ENCODE measurements at places on chromosomes 5 and 9.
A peak's percentile ranks its signal among the peaks of the same experiment; 100 is the strongest.

- DNase-seq: no peak
Measured at GRCh38 chr5:109558364-109558763, 131.4 kb upstream of the MAN2A1 start.

GRCh38 chr9:129278391-129279237 lies 100.6 kb upstream of the IER5L start:
- DNase-seq: no peak

DNA sequence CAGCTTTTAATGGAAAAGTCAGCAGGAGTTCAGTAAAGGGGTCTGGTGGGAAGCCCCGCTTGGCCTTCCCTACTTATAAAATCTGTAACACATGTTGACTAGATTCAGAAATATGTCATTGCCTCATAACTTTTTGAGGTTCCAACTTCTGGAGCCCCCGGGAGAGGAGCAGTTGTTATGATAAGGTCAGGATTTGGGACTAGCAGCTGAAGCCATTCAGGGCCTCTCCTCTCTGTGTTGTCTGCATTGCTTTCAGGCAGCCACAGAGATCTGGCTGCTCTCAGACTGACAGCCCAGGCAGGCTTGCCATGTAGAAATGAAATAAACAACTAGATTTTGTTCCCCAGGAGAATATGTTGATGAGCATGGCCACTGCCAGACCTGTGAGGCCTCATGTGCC lies 167.1 kb downstream of the RFK start:
- DNase-seq: no peak

DNA sequence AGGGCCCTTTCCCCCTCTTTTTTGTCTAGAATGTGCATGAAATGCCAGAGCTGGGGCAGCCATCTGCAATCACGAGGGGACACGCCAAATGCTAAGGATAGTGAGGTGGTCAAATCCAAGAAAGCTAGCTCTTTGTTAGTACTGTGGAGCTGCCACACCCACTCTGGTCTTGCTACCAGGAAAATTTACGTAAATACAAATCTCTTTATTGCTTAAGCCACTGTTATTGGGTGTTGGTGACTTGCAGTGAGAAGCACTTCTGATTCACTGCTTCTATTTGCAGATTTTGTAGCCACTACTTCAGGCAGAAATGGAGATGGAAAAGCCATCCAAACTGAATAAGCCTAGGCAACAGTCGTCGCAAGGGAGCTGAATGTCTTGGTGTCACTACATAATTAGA lies 25.6 kb upstream of the SUSD1 start:
- DNase-seq: no peak

DNA sequence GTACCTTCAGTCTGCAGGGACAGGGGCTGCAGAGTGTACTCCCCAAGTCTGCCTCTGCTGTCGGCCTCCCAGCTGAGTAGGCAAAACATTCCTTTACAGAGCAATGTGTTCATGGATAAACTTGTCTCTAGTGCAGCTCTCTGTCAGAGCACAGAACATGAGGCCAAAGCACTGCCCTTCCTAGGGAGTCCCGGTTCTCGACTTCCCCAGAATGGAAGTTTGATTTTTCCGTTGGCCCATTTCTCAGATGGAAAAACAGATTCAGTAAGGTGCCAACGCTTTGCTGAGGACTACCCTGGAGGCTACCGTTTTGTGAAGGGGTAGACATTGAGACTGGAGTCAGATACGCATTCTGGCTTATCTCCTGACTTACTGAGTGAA lies 422 bp upstream of the TRIM32 start:
- no peak for DNase-seq

DNA sequence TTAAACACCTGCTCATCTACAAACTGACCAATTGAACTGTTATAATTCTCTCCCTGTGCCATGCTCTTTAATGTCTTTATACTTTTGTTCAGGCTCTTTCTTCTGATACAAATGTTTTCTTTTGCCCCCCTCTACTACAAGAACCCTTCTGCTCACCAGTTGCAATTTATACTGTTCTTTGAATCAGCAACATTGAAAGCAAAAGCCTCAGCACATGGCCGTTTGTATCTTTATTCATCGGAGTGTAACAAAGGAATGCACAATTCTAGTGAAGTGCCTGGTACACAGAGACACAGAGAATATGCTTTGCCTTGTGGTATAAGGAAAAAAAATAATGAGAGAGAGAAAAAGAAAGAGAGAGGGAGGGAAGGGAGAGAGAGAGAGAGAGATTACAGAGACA lies 547.1 kb downstream of the CDH12 start:
- DNase-seq: no peak

DNA sequence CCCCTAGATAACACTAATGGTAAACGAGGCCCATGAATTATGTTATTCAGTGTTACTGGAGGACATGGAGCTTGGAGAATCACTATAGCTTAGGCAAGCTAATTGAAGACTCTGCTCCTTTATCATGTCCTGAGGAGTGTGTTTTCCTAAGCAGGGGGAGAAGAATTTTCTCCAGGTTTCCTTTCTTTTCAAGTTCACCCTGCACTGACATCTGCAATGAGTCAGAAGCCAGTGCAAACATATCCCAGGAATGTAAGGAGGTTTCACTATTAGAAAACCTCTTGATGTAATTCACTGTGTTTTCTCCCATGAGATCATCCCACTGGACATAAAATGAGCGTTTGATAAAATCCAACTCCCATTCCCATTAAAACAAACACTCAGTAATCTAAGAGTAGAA lies 75.6 kb downstream of the DMRT2 start:
- DNase-seq: no peak

DNA sequence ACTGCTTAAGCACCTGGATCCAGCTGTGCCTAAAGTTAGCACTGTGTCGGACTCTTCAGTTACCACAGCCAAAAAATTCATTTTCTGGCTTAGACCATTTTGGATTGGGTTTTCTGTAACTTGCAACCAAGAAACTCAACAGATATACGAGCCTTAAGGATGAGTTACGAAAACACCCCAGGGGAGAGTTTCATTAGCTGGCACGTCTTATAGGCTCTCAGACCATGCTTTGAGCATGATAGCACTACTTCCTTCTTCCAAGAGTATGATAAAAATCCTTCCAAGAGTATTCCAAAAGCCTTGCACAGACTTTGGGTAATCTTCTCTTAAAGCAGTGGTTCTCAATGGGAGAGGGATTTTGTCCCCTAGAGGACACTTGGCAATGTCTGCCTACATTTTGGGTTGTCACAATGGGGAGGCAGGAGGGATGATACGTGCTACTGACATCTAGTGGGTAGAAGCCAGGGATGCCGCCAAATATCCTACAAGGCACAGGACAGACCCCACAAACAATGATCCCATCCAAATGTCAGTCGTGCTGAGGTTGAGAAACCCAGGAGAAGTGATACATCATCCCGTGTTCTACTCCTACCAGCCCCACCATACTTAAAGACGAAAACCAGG lies 64.8 kb downstream of the SMIM23 start:
- peak; percentile 75 for DNase-seq

DNA sequence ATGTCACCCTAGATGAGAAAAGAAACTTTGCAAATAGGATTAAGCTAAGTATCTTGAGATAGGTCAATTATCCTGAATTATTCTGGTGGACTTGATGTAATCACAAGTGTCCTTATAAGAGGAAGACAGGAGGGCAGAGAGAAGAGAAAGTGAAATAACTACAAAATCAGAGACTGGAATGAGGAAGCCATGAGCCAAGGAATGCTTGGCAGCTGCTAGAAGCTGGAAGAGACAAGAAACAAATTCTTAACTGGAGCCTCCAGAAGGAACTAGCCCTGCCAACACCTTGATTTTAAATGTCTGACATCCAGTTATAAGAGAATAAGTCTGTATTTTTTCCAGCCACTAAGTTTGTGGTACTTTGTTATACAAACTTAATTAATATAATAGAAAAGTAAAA lies 480.0 kb downstream of the NR2F1-AS1 start:
- no peak for DNase-seq

GRCh38 chr9:120877276-120878034 lies 467 bp upstream of the PHF19 start:
- DNase-seq: peak; percentile 77

GRCh38 chr5:89418407-89419085 lies 535.6 kb upstream of the MEF2C start:
- DNase-seq: no peak

DNA sequence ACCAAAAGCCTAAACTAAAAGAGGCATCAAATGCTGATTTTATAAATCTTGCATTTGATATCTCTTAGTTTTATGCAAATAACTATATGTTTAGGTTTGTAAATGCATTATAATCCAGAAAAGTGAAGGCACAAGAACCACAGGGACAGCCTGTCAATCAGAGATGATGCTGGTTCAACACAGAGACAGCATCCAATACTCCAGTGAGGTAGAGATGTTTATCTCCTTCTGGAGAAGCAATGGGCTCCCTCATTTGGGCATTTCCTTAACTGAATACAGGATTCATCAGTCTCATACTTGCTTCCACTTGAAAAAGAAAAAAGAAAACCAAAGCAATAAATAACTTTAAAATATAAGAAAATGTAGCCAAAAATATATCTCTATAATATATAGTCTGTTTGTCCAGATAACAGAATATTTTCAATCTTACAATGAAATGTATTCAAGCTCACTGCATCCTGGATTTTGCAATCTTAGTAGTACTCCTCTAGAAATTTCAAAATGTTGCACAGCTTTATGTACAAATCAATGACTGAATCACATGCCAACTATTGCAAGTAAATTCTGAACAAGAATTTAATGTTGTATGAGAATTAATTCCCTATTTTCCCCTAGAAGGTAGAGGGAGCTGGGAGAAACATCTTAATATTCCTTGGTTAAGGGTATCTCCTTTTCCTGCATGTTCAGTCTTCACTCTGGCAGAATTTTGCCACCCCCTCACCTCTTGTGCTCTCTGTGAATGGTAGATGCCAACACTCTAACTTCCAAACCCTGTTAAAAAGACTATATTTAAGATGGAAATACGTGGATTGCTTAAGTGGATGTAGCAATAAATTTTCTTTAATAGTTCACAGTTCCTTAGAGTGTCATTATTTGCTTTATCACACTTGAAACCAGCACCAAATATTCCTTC lies 191.1 kb upstream of the GAS1 start:
- DNase-seq: no peak

DNA sequence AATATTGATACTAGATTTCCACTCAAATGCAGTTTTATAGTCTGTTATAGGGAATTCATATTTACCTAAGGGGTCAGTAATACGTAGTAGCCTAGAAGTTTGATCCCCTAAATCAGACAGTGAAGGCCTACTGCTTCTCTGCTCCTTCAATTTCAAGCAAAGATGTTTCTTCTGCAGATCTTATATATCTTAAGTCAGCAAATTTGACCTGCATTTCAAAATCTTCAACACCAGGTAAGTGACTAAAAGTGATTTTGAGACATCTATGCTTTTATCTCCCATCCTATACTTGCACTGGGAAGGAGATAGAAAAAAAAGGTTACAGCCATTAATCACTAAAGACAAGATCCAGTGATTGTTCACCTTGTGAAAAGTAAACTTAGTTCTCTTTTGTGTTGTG lies 363.9 kb downstream of the PTPRD start:
- DNase-seq: no peak

DNA sequence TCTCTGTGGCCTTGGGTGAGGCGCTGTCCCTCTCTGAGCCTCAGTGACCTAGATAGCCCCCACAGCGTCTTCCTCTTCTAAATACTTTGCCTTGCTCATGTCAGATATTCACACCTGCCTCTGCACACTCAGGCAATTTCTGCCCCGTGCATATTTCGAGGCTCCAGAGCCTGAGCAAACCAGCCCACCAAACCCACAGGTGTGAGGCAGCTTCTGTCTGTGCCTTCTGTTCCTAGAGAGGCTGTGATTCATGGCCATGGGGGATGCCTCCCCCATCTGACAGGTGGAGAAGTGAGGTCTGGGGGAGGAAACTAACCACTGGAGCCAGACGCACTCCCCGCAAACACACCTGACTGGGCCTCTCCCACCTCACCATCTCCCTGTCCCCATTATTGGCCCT lies 42.7 kb upstream of the CPLX2 start:
- no peak for DNase-seq

- peak; percentile 67 for DNase-seq
Measured at GRCh38 chr5:76960004-76960625, 7.3 kb downstream of the CRHBP start.

- peak; percentile 37 for DNase-seq
Measured at GRCh38 chr5:115831163-115831768, 10.1 kb downstream of the ATG12 start.

DNA sequence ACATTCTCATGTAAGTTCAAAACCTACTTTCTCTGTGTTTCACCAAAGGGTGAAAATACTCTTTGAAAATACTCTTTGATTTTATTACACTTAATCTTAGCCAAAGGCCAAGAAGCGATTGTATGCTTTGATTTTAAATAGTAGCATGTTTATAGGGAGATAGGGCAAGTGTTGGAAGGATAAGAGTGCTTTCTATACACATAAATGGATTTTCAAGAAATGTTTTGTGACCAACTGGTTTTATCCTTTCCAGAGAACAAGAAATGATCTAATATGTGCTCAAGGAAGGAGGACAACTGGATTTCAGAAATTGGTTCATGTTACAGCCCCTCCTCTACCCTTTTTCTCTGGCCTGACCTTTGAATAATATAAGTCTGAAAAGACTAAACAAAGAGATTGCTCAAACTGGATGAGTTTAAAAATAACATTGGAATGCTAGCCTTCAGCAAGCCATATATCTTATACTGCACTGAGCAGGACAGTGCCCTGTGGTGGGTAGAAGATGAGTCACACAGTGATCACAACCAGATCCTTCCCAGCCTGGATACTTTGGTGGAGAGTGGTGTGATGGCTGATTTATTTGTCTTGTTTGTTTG lies 13.1 kb downstream of the PALM2AKAP2 start:
- DNase-seq: no peak

GRCh38 chr5:146948666-146949065 lies 70.1 kb upstream of the PPP2R2B start:
- DNase-seq: no peak

- DNase-seq: no peak
Measured at GRCh38 chr5:175819090-175819425, 52.3 kb upstream of the CPLX2 start.

DNA sequence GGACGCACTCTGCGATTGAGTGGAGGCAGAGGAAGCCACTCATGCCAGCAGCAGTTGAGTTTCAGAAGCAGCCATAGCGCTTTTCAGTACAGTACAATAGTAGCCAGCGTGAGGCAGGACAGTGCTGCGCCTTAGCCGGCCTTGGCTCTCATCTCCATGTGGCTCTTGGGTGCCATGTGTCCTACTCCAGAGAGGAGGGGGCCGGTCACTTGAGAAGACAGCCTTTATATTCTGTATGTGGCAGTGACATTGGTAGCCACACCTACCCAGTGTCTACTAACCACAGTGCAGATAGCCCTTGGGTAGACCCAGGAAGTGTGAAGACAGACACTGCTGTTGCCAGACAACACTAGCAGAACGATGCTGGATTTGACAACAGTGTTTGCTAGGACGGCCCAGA lies 42.3 kb downstream of the FAM78A start:
- no peak for DNase-seq

- no peak for DNase-seq
Measured at GRCh38 chr9:133327834-133328484, 8.0 kb downstream of the SURF6 start.

GRCh38 chr5:14783691-14784090 lies 87.9 kb downstream of the ANKH start:
- no peak for DNase-seq

GRCh38 chr5:116488356-116489041 lies 86.1 kb downstream of the SEMA6A start:
- no peak for DNase-seq

Data from Kasumi-1 (cell line).